ENCODE measurements at places on chromosomes 1 and 21.

DNA sequence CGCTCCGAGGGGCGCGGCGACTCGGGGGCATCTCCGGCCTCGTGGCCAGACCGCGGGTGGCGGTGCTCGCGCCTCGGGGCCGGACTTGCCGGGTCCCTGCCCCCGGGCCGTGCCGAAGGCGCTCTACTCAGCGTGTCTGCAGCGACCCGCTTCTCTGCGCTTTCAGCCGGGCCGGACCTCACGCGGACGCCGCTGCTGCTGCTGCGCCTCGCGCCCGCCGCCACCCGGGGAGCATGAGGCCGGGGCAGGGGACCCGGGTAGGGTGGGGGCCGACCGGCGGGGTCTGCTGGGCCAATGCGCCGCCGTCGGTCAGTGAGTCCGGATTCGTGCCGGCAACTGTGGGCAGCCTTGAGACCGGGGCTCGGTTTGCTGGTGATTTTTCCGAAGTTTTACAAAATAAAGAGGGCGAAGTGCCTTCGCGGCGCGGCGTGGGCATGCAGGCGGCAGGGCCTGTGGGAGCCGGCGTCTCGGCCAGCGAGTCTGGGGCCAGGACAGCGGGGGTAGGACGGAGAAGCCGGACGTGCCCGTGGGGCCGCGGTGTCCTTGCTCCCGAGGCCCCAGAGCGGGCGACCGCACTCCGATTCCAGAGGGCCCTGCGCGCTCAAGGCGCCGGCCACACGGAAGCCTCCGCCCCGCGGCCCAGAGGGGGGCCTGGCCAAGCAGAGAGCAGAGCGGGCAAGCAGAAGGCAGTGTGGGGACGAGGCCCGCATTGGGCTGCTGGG is 749 bp downstream of the FAM163A start:
- DNase-seq: no peak

GRCh38 chr1:51433269-51433971 is 85.6 kb downstream of the EPS15 start:
- DNase-seq: no peak

DNA sequence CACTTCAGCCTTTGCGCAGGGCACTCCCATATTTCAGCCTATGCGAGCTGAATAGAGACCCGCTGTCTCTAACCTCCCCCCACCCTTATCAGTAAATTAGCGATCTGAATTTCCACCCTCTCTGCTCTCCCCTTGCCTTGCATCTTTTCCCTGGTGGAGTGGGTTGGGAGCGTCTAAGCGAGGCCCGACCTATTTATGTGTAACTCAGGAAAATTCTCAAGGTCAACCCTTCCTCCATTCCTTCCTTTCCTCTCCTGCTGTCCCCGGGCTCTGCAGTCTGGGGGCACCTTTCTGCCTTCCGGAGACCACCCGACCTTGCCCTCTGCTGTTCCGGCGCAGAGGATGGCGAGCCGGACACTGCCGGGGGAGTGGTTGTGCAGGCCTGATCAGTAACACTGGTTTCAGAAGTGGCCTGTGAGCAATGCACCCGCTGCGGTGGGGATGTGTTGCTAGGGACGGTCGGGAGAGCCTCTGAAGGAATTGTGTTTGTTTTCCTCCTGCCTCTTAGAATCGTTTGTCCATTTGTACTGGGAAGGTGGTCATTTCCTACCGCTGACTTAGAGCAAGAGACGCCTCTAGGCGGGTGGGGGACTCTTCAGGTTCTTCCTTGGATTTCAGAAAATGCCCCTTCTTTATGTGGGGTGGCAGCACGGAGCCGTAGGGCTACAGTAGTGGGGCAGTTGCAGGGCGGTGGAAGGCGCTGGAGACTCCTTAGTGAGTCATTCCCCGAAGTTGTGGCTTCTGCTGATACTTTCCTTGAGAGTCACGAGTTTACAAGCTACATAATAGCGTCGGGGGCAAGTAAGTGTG is 513 bp downstream of the MGST3 start:
- DNase-seq: peak; percentile 13

DNA sequence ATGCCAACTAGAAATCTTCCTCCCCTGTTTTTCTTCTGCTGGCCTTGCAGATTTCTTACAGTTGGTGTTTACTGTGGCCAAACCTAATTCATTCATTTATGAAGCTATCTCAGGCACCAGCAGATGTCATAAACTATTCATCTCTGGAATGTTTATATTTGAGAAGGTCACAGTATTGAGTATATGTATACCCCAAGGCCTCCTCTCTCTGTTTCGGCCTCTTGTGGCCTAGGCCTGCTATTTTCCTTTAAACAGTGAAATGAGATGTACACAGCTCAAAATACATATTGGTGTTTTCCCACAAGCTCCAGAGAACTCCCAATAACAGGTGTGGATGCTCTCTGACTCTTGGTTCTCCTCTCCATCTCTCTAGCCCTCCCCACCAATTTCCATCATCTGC is 520.7 kb upstream of the CAMK1G start:
- no peak for DNase-seq

- no peak for DNase-seq
Measured at GRCh38 chr1:32933742-32934322, 30.8 kb downstream of the RNF19B start.

GRCh38 chr1:231860221-231861088 is 233.9 kb downstream of the DISC1 start:
- no peak for DNase-seq

- no peak for DNase-seq
Measured at GRCh38 chr1:10429868-10430215, 391 bp upstream of the CENPS start.

DNA sequence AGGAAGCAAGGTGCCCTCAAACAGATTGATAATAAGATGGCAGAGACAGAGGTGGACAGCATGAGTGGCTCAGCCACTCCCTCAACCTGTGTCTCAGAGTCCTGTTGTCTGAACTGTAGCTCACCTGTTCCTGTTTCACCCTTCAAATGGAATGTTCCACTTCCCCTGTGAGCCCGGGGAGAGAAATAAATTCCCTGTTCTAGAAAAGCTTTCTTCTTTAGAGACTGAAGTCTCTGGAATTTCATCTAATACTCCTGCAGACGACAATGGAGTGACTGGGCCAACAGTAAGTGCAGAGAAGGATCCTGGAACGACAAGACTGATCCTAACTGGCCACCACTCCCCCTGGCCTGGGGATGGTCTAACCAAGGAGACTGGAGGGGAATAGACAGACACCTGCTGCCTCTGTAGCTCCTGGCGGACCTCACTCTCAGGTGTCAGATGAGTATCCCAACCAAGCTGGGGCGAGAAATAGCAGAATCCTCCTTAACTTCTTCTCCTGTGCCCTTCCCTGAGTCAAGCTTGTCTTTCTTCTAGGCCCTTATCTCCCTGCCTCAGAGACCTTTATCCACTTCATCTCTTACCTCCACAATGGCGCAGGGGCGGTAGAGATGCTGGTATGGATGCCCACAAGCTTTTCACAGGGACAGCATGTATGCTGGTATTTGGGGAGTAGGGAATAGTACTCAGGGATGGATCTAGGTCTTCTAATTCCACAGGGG is 45.4 kb downstream of the PLEKHA6 start:
- DNase-seq: no peak

GRCh38 chr1:183920651-183921050 is 115.7 kb downstream of the RGL1 start:
- no peak for DNase-seq

DNA sequence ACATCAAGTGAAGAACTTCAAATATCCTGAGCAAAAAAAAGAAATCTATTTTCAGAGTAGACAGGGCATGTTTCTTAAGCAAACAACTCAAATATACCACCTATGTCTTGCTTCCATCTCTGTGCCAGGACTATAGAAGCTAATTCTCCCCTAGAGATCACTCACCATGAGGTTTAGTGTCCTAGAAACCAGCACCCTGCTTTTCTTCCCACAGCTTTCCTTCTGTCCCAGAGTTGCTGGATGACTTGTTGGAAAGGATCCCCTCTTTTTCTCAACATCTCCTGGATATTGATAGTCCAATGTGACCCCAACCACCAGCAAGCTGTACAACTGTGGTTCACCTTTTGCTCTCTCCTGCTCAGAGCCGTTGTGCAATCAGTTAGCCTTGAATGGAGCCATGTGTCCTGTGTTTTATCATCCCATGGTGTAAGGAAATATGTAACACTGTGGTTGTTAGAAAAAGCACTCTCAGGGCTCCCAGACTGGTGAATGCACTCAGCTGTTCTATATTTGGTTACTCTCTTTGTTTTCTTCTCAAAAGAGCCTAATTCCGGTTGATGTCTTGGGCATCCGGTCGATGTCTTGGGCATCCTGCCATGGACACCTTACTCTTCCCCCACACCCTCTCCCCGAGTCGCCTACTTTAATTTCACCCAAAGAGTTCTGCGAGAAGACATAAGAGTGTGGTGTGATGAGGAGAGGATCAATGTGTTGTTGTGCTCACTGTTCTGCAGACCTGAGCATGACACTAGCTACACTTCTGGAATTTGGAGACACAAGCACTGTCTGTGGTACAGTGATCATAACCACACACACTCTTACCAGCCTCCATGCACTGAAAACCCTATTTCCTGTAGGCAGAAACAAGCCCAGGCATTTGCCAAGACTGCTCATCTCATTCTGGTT is 1.7 kb downstream of the TNFSF4 start:
- peak; percentile 16 for DNase-seq

- no peak for DNase-seq
Measured at GRCh38 chr1:186536273-186536890, 75.5 kb upstream of the PDC start.
